ENCODE measurements at places on chromosomes 5 and 9.

GRCh38 chr5:96008487-96008886 lies 46.8 kb upstream of the ELL2 start:
- DNase-seq, result no peak

GRCh38 chr5:165775111-165775510 lies 2269.7 kb downstream of the MAT2B start:
- DNase-seq, result no peak

DNA sequence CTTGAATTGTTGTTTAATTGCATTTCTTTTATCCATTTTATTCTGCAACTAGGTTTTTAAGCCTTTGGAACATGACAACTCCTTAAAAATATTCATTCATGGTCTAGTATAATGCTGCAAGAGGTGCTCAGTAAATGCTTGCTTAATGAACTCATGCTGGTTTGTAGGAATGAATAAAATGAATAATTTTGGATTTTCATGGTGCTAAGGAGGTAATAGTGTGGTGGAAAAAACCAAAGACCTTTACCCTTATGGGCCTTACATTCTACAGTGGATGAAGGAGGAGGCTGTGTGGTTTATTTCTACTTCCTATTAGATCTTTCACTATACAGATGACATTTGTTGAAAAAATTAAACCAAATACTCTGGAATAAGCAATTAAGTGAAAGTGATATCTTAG lies 43.4 kb downstream of the LRRTM2 start:
- DNase-seq, result no peak

- DNase-seq, result no peak
Observed at GRCh38 chr5:137341831-137342230, 157.3 kb downstream of the SPOCK1 start.

DNA sequence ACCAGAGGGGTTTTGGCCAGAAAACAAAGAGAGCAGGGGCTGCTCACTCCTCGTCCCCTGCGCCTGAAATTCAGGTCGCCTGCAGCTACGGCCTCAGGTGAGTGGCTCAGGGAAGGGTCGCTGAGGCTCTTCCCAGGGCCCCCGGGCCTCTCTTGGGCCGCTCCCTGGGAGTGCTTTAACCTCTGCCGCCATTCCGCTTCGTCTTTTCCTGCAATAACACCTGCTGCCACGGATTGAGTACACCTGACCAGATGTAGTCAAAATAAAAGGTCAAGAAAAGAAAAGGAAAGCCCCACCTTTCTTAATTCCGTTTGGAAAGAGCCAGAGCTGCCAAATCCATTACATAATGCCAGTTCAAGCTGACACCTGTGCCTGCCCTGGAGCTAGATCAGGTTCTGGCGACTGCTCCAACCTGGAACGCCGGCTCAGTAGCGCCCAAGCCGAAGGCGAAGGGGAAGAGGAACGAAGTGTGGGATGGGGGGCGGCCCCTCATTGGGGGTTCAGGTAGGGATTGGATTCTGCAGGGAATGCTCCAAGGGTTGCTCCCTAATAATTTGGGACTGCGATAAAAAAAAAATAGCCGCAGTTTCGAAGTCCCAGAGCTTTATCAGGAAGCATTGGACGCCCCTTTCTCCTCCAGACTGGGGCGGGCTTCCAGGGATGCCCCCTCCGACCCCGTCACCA lies 193.9 kb downstream of the MEF2C start:
- DNase-seq, result no peak

DNA sequence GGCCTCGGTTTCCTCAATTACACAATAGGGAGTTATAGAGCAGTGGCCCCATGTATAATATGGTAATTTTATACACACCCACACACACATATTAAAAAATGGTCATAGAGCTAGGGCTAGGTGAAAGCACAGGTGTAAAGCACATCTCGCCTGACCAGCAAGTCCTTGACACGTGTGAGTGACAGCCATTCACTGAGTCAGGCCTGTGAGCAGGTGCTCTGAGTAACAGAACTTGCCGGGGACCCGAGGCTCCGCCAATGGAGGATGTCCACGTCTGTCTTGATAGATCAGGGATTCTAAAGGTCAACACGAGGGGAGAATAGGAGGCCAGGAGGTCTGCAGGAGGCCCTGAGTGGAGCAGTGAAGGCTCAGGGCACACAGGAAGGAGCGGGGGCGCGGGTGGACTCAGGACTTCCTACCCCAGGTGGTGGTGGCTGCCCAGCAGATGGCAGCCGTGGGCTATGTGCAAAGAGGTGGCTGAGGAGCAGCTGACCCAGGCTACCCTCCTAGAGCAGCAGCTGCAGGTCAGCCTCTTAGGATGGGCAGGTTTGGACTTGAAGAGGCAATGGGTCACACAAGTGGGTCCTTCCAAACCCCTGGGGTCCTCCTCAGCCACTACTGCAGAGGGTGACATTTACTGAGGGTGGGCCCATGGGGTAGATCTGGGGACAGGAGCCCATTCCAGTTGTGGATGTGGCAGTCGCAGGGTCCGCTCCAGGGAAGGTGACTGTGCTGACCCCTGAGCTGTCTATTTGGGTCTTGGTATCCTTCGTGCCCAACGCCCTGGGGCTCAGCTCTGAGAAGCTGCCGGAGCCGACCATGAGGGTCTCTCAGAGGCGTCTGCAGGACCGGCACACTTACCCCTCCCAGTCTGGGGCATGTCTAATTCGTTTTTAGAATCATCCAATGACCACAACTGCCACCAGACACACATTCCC lies 45.9 kb downstream of the PRRT1B start:
- peak; percentile 70 for DNase-seq

GRCh38 chr9:107466826-107467225 lies 22.7 kb downstream of the KLF4 start:
- no peak for DNase-seq

DNA sequence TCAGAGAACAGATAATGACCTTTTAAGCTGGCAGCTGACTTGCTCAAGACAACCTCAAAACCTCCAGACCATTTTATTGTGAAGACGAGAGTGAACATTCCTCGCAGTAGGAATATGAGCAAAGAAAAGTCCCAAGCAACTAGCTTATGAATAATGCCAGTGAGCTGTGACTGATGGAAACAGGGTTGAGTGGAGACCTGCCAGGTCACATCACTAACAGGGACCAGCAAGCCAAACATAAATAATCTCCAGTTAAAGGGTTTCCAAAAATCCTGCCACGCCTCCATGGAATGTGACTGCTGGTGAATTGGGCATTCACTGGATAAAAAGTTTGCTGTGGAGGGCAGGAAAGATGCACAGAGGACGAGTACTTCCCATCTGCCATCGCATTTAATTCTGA lies 185.4 kb downstream of the CRB2 start:
- DNase-seq, result no peak

DNA sequence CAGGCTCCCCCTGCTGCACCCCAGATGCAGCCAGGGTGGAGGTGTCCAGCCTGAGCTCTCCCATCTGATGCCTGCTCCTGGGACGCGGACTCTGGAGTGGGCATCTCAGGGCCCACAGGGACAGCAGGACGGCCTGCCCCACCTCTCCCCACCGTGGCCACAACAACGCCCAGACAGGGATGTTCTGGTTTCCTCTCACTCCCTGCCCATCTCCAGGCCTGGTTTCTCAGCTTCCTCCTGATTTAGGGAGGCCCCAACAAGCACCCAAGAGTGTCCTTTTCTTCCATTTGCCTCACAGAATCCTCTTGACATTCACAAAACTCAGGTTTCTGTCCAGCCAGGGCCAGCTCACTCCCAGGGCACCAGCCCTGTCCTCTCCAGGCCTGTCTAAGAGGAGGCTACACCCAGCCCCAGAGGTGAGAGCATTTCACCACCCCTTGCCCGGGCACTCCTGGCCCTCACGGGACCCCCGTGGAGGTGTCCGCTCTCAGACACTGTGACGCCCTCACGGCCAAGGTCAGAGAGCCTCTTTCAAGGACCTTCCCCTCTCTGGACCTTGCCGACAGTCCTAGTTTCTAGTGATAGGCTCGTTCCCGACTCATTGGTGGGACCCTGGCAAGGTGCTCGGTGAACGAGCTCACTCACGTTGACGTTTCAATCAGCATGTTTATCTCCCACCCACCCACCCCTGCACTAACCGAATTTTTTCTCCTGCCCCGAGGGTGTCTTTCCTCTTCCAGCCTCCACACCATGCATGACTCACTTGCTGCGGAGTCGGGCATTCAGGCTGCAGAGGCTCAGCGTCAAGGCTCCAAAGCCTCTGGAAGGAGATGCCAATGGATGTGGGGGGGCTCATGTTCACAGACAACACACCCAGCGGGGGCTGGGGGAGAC lies 62.0 kb upstream of the UNC5A start:
- DNase-seq, result no peak

GRCh38 chr9:79610791-79611614 lies 39.2 kb downstream of the TLE4 start:
- peak; percentile 82 for DNase-seq

GRCh38 chr9:34744295-34745221 lies 34.6 kb upstream of the CCL21 start:
- no peak for DNase-seq

- no peak for DNase-seq
Observed at GRCh38 chr5:102737161-102737560, 17.9 kb upstream of the PAM start.

DNA sequence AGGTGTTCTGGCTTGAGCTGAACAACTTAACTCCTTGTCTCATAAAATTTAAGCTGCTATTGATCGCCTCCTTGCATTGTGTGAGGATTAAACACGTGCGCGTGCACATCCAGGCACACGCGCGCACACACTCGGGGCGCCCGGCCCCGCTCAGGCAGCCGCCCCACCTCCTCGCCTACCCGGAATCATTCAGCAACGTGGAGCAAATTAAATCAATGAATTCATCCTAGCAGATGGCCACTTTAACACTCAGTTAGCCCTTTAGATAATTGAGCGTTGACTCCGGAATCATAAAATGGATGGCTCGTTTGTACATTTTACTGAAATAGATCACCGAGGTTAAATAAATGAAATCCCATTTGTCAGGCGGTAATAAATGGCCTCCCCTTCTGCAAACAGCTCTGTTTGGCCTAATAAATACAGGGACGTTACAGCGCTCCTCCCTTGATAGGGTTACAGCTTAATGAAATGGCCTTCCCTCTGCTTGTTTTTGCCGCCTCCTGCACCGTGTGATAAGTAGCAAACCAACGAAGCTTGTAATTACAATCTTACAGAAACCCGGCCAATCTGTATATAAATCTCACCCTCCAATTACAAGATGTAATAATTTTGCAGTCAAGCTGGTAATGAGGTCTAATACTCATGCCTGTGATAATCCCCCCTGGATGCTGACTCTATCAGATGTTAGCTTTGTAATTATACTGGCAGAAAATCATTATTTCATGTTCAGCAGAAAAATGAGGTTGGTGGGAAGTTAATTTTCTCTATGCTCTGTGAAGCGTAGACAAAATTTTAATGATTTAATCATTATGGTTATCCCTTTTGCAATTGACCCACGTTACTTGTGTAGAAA lies 229.7 kb upstream of the IRX4 start:
- DNase-seq, result no peak

DNA sequence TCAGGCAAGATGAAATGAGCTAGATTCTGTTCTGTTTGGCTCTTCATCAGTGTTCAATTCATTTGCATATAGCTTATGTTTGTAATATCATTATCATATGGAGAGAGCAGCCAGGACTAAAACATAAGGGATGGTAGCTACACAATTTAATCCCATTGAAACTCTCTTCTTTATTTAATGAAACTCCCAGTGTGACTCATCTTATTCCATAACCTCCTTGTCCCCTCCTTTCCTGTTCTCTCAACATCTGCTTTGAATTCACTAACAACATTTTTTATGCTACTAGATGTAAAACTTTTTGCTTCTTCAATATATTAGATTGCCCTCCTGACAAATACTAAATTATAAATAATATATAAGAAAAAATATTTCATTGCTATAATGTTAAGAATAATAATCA lies 1823.4 kb downstream of the MAT2B start:
- DNase-seq, result no peak

- no peak for DNase-seq
Observed at GRCh38 chr9:905906-906305, 64.4 kb downstream of the DMRT1 start.

DNA sequence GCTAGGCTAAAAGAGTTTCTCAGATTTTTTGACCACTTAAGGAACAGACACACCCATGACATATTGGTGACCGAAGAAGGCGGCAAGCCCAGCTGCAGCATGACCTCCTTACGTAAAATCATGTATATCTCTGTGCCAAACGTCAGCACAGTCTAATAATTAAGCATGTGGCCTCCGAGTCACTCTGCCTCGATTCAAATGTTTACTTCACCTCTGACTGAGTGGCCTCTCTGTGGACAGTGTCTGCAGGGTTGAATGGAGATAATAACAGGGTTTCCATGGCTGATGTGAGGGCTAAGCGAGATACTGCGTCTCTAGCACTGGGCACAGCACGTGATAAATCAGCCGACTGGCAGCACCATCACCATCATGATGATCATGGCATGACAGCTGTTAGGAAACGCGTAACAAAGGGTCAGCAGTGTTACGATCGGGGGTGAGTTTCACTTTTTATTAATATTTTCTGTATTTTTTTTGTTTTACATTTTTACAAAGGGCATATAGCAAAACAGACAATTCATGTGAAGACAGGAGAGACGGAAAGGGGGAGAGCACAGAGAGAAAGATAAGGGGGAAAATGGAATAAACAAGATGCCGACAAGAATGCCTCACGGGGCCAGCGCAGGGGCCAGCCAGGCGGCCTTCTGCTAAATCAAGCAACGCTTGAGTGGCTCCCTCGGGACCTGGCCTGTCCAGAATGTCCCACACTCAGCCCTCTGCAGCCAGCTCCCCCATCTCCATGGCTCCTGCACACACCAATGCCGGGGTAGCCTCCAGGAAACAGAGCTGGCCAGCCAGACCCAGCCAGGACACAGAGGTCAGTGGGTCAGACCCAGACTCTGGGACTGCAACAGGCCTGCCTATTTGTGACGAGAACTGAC lies 60.3 kb downstream of the ADAMTS2 start:
- peak; percentile 61 for DNase-seq

DNA sequence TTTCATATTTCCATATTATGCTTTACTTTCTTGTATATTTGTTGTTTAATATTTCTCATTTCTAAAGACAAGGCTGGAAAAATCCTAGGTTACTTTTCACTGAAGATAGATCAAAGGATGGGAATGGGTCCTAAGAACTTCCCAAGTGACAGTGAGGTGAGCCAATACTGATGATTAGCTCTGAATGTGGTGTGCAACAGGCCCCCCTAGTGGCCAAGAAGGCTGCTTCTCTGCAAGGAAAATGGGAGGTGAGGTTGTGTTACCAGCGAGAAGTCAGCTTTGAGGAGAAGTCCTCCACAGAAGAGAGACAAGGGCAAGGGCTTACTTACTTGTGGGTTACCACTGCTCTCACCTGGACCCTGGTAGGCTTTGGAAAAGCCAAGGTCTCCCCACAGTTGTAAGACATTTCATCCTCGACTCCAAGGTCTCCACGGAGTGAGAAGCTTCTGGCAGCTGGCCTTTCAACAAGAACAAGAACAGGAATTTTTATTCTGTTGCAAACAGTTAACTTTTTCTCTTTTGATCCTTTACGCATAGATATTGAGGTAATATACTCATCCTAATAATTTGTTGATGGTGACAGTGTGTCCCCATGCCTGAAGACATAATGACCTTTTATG lies 69.9 kb downstream of the MAMDC2 start:
- DNase-seq, result peak; percentile 49

DNA sequence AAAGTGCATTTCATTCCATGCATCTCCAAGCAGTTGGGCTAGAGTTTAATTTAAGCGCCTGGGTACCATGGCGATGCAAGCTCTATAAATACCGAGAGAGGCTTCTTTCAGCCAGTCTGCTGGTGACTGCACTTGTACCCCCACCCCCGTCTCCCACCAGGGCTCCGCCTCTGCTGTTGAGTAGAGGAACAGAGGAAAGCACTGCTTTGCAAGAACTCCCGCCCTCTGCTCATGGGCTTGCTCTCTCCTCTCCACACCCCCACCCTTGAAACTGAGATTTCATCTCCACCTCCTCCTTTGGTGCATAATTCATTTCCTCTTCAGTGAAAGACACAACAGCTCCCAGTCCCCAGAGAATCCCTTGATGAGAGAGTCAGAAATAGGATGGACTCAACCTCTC lies 5.1 kb upstream of the WWC1 start:
- no peak for DNase-seq
